ENCODE measurements at places on chromosomes 3 and 15. TPM values are rescaled to one million over a fixed set of nuclear protein-coding genes. Genes with fewer than 3 reads are reported as not detected.

GRCh38 chr3:29695643-29696198 is 414.9 kb downstream of the RBMS3 start:
- peak; percentile 76 for DNase-seq

GRCh38 chr3:69013253-69014021 is at the start of gene EOGT:
TSS of gene EOGT (minus strand) at chr3:69013684. CDS start at chr3:69009846, 3,838 bp downstream.
- DNase-seq = peak; percentile 60

- DNase-seq = no peak
Observed at GRCh38 chr3:187080799-187081450, 58.4 kb downstream of the RPL39L start.

GRCh38 chr3:158773845-158774830 is 27.7 kb upstream of the MFSD1 start:
- DNase-seq = peak; percentile 30

GRCh38 chr15:39426552-39427532 is 154.0 kb upstream of the THBS1 start:
- peak; percentile 43 for DNase-seq

- no peak for DNase-seq
Observed at GRCh38 chr3:196193133-196193735, 18.0 kb downstream of the ZDHHC19 start.

ACY1 gene
- 18.0 TPM for total RNA-seq

Measured in skin of body (tissue), 3 donors.